ENCODE measurements at places on chromosomes 5 and 9. TPM values are rescaled to one million over a fixed set of nuclear protein-coding genes. Genes with fewer than 3 reads are reported as not detected.

Gene PCDHGA5
- 0.52 TPM for total RNA-seq

Gene PCDHGB4
- 35.5 TPM for total RNA-seq

Gene BTF3
- 655 TPM for total RNA-seq

Gene GABRA1
- total RNA-seq, result not detected

Gene TSSK1B
- 0.78 TPM for total RNA-seq

Gene SYK
- total RNA-seq, result 3.8 TPM

Gene SH3GL2
- 0.34 TPM for total RNA-seq

- no peak for DNase-seq
- H3K4me3 ChIP-seq, result no peak overlapping the region
- H3K27ac ChIP-seq, result no peak overlapping the region
- H3K27me3 ChIP-seq, result no peaks in the 10 kb centered on the region
- peaks cover 4% of the 10 kb centered on the region for H3K4me1 ChIP-seq
Observed at GRCh38 chr9:116792271-116792670, 105.2 kb downstream of the TRIM32 start.

DNA sequence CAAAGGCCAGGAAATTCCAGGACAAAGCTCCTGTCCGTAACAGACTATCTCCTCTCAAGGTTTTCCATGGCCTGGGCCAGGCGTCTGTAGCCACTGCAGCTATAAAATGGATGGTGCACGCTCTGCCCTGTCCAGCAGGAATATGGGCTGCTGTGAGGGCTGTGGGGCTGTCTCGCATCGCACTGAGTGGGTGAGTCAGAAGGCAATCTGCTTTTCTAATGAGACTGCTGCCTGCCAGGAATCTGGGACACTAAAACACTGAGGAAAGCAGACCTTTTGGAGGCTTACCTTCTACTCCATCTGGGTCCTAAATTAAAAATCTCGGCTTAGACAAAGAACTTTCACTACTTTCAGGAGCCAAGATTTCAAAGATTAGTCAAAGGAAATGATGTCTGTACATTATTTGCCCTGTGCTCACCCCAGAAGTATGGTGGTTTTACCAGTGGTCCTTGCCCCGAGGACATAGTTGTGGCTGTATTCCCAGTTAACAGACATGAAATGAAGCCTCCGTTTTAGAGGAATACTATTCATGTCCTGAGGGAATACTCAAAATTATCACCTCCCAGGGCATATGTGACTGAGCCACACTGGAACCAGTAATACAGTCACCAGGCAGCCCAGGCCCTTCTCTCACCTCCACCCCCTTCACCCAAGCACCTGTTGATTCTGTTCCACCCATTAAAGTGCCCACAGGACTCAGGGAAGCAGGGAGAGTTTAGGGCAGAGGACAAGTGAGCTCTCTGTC lies 56.4 kb downstream of the PFDN1 start:
- H3K36me3 ChIP-seq, result peaks cover 11% of the 10 kb centered on the region
- H3K4me1 ChIP-seq, result peaks cover 22% of the 10 kb centered on the region
- H3K27me3 ChIP-seq, result no peaks in the 10 kb centered on the region
- H3K27ac ChIP-seq, result peak overlapping the region; percentile 78
- no peak for DNase-seq
- no peak overlapping the region for H3K4me3 ChIP-seq

DNA sequence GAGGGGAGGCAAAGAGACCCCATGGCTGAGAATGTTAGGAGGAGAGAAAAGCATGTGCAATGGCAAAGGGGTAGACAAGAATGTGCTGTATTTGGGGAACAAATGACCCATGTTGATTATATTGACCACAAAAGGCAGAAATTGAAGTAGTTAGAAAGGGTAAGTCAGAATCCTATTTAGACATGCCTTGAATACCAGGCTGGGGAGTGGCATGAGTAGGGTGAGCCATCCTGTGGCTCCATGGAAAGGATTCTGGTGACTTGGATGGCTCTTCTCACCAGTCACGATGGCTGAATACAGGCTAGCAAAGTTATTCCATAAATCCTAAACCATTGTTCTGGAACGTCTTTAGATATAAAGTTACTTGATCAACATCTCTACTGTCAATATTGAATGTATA lies 73.4 kb upstream of the MEF2C start:
- no peak overlapping the region for H3K4me3 ChIP-seq
- no peak overlapping the region for H3K27ac ChIP-seq
- DNase-seq, result no peak
- H3K4me1 ChIP-seq, result peaks cover 33% of the 10 kb centered on the region

GRCh38 chr5:41980396-41980795 lies 55.3 kb downstream of the FBXO4 start:
- no peak overlapping the region for H3K4me3 ChIP-seq
- peaks cover 8% of the 10 kb centered on the region for H3K4me1 ChIP-seq
- H3K36me3 ChIP-seq, result no peaks in the 10 kb centered on the region
- no peak for DNase-seq
- no peak overlapping the region for H3K27ac ChIP-seq

GRCh38 chr5:39108987-39109386 lies 34.8 kb upstream of the RICTOR start:
- H3K27me3 ChIP-seq, result no peaks in the 10 kb centered on the region
- H3K27ac ChIP-seq, result no peak overlapping the region
- DNase-seq, result no peak
- H3K4me3 ChIP-seq, result no peak overlapping the region

- H3K4me1 ChIP-seq, result peaks cover 18% of the 10 kb centered on the region
- H3K4me3 ChIP-seq, result no peak overlapping the region
- H3K27ac ChIP-seq, result peak overlapping the region; percentile 18
- H3K36me3 ChIP-seq, result peaks cover 4% of the 10 kb centered on the region
Observed at GRCh38 chr5:83306572-83307241, 164.8 kb upstream of the VCAN start.

GRCh38 chr9:116549786-116550660 lies 137.1 kb upstream of the TRIM32 start:
- H3K4me3 ChIP-seq, result no peak overlapping the region
- no peak for DNase-seq
- H3K36me3 ChIP-seq, result no peaks in the 10 kb centered on the region
- H3K27me3 ChIP-seq, result no peaks in the 10 kb centered on the region

- DNase-seq, result no peak
- no peaks in the 10 kb centered on the region for H3K36me3 ChIP-seq
- H3K27me3 ChIP-seq, result no peaks in the 10 kb centered on the region
Observed at GRCh38 chr9:21684831-21685362, 117.5 kb upstream of the MTAP start.

DNA sequence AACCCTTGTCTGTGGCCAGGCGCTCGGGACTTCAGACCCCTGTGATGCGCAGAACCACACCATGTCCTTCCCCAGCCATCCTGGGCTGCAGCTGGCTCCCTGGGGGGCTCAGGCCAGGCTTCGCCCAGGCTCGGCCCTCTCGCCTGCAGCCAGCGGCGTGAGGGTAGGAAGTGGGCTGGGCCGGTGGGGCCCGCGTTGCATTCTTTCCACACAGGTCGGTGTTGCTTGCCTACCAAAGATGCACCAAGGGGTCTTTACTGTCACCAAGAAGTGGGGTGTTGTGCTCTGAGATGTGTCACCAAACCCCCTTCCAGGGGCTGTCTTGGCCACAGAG lies 48.3 kb upstream of the RNF130 start:
- no peak overlapping the region for H3K4me3 ChIP-seq
- no peaks in the 10 kb centered on the region for H3K36me3 ChIP-seq
- no peak for DNase-seq
- H3K27ac ChIP-seq, result no peak overlapping the region
- peaks cover 2% of the 10 kb centered on the region for H3K4me1 ChIP-seq
- peaks cover 2% of the 10 kb centered on the region for H3K27me3 ChIP-seq

DNA sequence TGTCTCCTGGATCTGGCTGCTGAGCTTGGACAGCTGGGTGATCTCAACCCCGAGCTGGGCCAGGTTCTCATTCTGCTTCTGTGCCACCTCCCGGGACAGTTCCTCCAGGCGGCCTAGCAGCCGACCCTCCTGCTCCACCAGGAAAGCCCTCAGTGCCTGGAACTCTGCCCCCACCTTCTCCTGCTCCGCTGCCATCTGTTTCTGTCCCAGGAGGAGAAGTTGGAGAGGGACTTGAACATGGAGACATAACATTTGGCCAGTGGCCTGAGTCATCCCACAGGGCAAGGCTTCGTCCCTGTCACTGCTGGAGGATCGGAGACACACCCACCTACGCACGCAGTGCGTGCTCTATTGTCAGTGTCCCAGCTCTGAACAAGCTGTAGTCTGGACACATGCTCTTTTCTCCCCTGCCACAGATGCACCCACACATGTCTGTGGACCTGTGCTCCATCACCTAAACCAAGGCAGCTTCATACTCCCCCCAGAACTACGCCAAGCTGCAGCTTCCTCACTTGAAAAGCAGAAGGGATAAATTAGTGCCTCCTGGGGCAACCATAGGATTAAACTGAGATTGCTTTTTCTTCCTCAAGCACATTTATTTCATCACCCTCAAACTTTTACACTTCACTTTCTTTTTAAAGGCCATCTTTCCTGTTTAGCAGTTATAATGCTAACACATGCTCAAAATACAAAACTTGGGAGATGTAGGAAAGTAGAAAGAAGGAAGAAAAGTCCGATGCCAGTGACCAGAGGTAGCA lies 4.9 kb downstream of the TRIM7 start:
- no peak overlapping the region for H3K27ac ChIP-seq
- no peaks in the 10 kb centered on the region for H3K36me3 ChIP-seq
- no peak overlapping the region for H3K4me3 ChIP-seq
- DNase-seq, result no peak
- peaks cover 59% of the 10 kb centered on the region for H3K27me3 ChIP-seq
- H3K4me1 ChIP-seq, result peaks cover 16% of the 10 kb centered on the region

DNA sequence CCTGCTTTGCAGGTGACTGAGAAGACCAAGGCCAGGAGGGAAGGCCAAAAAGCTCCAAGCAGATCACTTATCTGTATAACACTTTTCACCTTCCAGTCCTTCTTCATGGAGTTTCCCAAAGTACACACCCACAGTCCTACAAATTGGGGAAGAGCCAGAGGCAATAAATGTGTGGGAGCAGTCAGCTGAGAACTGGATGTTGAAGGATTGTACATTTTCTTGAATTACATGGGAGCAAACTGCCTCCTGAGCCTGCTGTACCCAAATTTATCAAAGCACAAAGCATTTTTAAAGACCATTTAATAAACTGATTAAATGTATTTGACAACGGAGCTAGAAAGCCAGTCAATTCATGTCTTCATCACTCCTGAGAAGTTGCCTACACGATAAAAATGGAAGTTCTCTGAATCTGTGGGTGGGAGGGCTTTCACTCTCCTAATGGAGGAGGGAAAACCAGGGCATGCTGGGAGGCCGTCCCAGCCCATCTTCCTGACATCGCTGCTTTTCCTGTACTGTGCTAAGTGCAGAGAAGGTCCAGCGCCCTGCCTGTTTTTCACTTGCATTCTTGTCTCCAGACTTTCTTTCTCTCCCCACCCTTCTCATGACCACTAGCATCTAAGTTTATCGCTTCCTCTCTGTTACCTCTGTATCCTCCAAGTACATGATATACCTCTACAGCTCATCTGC lies 79.0 kb downstream of the KCNIP1 start:
- H3K4me1 ChIP-seq, result peaks cover 7% of the 10 kb centered on the region
- H3K27ac ChIP-seq, result no peak overlapping the region
- peaks cover 88% of the 10 kb centered on the region for H3K27me3 ChIP-seq
- H3K4me3 ChIP-seq, result no peak overlapping the region
- DNase-seq, result no peak

DNA sequence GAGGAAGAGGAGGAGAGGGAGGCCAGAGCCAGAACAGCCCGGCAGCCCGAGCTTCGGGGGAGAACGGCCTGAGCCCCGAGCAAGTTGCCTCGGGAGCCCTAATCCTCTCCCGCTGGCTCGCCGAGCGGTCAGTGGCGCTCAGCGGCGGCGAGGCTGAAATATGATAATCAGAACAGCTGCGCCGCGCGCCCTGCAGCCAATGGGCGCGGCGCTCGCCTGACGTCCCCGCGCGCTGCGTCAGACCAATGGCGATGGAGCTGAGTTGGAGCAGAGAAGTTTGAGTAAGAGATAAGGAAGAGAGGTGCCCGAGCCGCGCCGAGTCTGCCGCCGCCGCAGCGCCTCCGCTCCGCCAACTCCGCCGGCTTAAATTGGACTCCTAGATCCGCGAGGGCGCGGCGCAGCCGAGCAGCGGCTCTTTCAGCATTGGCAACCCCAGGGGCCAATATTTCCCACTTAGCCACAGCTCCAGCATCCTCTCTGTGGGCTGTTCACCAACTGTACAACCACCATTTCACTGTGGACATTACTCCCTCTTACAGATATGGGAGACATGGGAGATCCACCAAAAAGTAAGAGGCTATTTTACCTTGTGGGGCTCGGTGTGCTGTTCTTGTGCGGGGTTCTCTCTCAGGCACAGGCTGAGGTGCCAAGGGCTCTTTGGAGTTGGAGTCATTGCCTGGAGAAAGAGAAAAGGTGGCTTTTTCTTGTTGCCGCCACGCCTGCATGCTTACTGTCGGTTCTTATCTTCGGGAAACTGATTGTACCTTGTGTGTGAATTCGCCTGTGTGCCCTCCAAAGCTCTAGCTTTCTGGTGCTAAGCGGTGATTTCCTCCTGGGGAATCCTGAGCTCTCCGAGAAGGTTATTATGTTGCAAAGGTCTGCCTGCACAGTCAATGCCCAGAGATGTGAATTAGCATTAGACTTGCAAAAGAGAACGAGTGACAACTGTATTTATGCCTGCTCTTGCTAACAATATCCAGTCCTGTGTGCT lies at the start of gene ISL1:
ISL1 (plus strand) TSS at position 318 of the 991 bp plus-strand sequence; CDS start at position 542, 224 bp downstream.
- peaks cover 76% of the 10 kb centered on the region for H3K4me1 ChIP-seq
- peak; percentile 86 for DNase-seq
- peak within 1 kb of the TSS; percentile 96 for H3K27ac ChIP-seq

DNA sequence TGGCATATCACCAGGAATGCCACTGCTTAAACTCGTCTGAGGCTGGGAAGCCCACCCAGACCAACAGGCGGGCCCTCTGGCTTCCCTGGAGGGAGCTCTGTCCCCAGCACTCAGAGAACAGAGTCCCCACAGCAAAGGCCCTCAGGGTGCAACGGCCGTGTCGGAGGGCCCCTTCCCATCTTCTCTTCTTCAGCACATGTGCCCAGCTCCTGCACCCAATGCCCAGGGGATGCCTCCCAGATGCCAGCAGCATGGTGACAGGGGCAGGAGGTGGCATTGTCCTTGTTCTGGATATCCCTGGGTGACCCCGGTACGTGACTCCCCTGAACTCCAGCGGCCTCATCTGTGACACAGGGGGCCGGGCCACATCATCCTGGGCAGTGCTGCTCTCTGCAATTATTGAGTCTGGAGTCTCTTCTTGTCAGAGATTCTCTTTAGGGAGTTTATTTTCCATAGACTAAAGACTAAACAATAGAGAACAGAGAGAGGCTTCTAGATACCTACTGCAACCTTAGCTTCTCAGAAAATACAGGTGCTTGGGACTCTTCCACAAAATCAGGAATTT lies 13.6 kb upstream of the OLFM1 start:
- no peak overlapping the region for H3K27ac ChIP-seq
- DNase-seq, result no peak
- H3K4me3 ChIP-seq, result peak overlapping the region; percentile 17

All from mesothelial cell of epicardium (in vitro differentiated cells).